Calu3 (cell line): ENCODE measurements at places on chromosomes 1 and 21. TPM values are rescaled to one million over a fixed set of nuclear protein-coding genes. Genes with fewer than 3 reads are reported as not detected.

RBP7 gene
- total RNA-seq: 0.83 TPM in 1 of 2 replicates, not detected in the other

RGS1 gene
- total RNA-seq: not detected in 2 replicates

PEX10 gene
- 22.3 and 24.0 TPM in 2 replicates for total RNA-seq

ANKRD34A gene
- total RNA-seq: 0.19 and 0.27 TPM in 2 replicates

GRCh38 chr1:5670590-5671350 lies 321.5 kb downstream of the NPHP4 start:
- H3K36me3 ChIP-seq: no peaks in the 10 kb centered on the region
- H3K27ac ChIP-seq: no peak overlapping the region
- no peak for DNase-seq
- H3K4me3 ChIP-seq: no peak overlapping the region
- H3K27me3 ChIP-seq: peaks cover 37% of the 10 kb centered on the region

- no peak overlapping the region for H3K27ac ChIP-seq
- DNase-seq: no peak
- H3K4me1 ChIP-seq: no peaks in the 10 kb centered on the region
- H3K36me3 ChIP-seq: no peaks in the 10 kb centered on the region
- no peak overlapping the region for H3K4me3 ChIP-seq
- peaks cover 54% of the 10 kb centered on the region for H3K27me3 ChIP-seq
Measured at GRCh38 chr1:7012461-7012924, 227.2 kb downstream of the CAMTA1 start.

DNA sequence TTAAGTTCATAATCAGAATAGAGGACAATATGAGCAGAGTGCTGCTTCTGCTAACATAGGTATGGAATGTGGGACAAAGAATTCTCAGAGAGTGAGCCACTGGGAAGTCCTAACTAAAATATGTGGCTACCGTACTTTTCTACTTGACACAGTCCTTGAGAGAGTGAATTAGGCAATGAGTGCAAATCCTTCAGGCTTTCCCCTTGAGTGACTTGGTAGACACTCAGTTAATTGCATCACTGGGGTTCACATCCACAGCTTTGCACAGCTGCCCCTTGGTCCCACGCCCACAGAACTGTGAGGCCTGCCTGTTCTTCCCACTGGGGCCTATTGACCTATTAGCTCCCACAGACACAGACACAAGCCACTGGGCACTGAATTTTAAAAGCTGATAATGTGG lies 40.5 kb upstream of the PAXBP1 start:
- DNase-seq: no peak
- no peak overlapping the region for H3K27ac ChIP-seq
- no peak overlapping the region for H3K4me3 ChIP-seq
- H3K4me1 ChIP-seq: peaks cover under 1% of the 10 kb centered on the region
- H3K36me3 ChIP-seq: no peaks in the 10 kb centered on the region

LRRC47 gene
- total RNA-seq: 35.8 and 38.1 TPM in 2 replicates

NDUFS2 gene
- total RNA-seq: 91.3 and 98.3 TPM in 2 replicates

KDF1 gene
- total RNA-seq: 18.9 and 19.4 TPM in 2 replicates

CFHR2 gene
- not detected in 2 replicates for total RNA-seq

KRTAP20-1 gene
- not detected in 2 replicates for total RNA-seq

GRCh38 chr1:26350701-26351589 lies 3.0 kb downstream of the CRYBG2 start:
- DNase-seq: no peak
- H3K27ac ChIP-seq: peak overlapping the region; percentile 84
- H3K4me3 ChIP-seq: peak overlapping the region; percentile 57
- peaks cover 27% of the 10 kb centered on the region for H3K4me1 ChIP-seq
- peaks cover 27% of the 10 kb centered on the region for H3K36me3 ChIP-seq
- H3K27me3 ChIP-seq: no peaks in the 10 kb centered on the region

GRCh38 chr1:44786138-44786840 lies 1.7 kb downstream of the BEST4 start:
- no peaks in the 10 kb centered on the region for H3K27me3 ChIP-seq
- peak; percentile 76 for DNase-seq
- H3K36me3 ChIP-seq: peaks cover 23% of the 10 kb centered on the region
- no peaks in the 10 kb centered on the region for H3K4me1 ChIP-seq

DNA sequence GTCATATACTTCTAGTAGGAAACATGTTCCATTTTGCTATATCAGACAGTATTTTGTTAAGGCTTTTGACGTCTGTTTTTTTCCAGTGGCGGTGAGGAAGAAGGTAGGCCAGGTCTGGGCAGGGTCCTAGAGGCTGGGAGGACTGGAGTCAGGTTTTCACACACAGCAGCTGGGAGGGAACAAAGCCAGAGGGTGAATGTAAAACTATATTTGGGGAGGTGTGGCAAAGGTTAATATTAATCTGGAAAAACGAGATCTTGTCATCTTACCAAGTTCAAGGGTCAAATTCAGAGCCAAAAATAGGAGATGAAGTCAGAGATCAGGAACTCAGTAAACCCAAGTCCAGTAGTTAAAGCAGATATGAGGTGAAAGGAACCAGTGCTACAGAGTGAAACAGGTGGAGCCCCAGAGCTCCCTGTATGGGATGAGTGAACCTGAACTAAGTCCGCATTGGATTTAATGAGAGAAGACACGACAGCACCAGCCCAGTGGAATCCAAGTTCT lies 10.7 kb upstream of the OTUD7B start:
- peak; percentile 28 for DNase-seq
- H3K27ac ChIP-seq: peak overlapping the region; percentile 66
- peaks cover 6% of the 10 kb centered on the region for H3K36me3 ChIP-seq
- H3K4me1 ChIP-seq: peaks cover 43% of the 10 kb centered on the region

DNA sequence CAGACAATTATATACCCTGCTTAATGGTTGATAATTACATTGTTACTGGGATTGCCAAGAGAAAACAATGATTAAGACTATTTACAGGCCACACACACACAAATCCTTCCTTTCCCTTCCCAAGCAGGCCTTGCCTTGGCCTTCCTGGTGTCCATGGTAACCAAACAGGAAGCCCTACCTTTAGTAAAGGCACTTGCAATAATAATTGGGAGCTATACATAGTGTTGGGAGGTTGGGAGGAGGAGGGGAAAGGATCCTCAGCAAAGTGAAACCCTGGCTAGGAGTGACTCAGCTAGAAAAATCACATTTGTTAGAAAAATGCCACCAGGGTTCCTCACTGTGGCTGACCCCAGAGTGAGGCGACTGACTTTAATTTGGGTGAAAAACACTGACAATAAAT lies 122.3 kb upstream of the ADAR start:
- no peak overlapping the region for H3K4me3 ChIP-seq
- peak; percentile 69 for DNase-seq
- H3K27me3 ChIP-seq: peaks cover 13% of the 10 kb centered on the region
- H3K36me3 ChIP-seq: peaks cover 3% of the 10 kb centered on the region

- no peak overlapping the region for H3K27ac ChIP-seq
- peak; percentile 37 for DNase-seq
- peaks cover 46% of the 10 kb centered on the region for H3K4me1 ChIP-seq
- H3K27me3 ChIP-seq: peaks cover 26% of the 10 kb centered on the region
Measured at GRCh38 chr1:181251001-181251712, 162.7 kb downstream of the IER5 start.

DNA sequence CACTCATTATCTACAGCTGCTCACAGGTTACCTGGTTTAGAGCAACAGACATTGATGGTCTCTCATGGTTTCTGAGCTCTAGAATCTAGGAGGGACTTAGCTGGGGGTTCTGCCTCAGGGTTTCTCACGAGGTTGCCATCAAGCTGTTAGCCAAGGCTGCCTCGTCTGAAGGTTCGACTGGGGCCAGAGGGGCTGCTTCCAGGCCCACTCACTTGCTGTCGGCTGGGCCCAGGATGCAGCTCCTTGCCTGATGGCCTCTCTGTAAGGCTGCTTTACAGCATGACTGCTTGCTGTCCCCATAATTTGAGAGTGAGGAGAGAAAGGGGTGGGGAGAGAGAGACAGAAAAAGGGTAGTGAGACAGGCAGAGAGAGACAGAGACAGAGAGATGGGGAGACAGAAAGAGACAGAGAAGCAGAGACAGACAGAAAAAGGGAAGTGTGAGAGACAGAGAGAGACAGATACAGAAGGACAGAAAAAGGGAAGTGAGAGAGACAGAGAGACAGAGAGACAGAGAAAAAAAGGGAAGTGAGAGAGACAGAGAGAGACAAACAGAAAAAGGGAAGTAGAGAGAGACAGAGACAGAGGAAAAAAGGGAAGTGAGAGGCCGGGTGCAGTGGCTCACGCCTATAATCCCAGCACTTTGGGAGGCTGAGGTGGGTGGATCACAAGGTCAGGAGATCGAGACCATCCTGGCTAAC lies 106.8 kb upstream of the C1orf174 start:
- H3K27ac ChIP-seq: no peak overlapping the region
- no peak for DNase-seq
- peaks cover 14% of the 10 kb centered on the region for H3K27me3 ChIP-seq
- no peak overlapping the region for H3K4me3 ChIP-seq
- peaks cover 5% of the 10 kb centered on the region for H3K36me3 ChIP-seq
- no peaks in the 10 kb centered on the region for H3K4me1 ChIP-seq

DNA sequence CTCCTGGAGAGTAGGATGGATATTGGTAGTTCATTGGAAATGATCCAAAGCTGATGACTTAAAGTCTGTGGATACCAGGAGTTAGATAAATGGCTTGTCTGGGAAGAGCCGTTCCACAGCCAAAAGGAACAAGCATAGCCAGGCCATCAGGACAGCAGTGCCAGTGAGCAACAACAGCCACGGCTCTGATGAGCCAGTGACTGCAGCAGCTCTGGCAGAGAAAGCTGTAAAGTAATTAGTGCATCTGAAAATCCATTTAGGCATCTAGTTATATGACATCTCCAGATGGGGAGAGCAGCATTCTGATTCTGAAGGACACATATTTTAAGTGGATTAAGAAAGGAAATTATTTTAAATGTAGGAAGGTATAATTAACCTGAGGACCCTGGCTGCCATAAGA lies 256.2 kb upstream of the PLXNA2 start:
- no peak for DNase-seq
- no peaks in the 10 kb centered on the region for H3K4me1 ChIP-seq
- H3K36me3 ChIP-seq: no peaks in the 10 kb centered on the region
- no peak overlapping the region for H3K27ac ChIP-seq

DNA sequence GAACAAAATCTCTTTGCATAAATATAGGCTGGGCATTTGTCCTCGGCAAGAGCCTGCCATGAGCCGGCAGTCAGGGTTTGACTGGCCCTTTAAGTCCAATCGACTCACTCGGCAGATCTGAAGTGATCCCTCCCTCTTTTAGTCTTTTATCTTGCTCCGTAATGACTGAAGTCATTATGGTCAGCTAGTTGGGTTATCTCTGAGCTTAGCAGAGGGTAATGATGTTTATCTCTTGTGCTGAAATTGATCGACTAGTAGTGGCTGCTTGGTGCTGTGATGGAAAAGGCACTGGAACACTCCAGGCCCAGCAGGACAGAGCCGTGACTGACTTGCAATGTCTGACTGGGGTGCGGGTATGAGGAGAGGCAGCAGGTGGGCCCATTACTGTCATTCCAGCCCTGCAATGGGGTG lies 468 bp upstream of the ABCA4 start:
- H3K27me3 ChIP-seq: peaks cover 8% of the 10 kb centered on the region
- H3K36me3 ChIP-seq: peaks cover 5% of the 10 kb centered on the region
- no peak overlapping the region for H3K27ac ChIP-seq
- no peak for DNase-seq
- no peak overlapping the region for H3K4me3 ChIP-seq

DNA sequence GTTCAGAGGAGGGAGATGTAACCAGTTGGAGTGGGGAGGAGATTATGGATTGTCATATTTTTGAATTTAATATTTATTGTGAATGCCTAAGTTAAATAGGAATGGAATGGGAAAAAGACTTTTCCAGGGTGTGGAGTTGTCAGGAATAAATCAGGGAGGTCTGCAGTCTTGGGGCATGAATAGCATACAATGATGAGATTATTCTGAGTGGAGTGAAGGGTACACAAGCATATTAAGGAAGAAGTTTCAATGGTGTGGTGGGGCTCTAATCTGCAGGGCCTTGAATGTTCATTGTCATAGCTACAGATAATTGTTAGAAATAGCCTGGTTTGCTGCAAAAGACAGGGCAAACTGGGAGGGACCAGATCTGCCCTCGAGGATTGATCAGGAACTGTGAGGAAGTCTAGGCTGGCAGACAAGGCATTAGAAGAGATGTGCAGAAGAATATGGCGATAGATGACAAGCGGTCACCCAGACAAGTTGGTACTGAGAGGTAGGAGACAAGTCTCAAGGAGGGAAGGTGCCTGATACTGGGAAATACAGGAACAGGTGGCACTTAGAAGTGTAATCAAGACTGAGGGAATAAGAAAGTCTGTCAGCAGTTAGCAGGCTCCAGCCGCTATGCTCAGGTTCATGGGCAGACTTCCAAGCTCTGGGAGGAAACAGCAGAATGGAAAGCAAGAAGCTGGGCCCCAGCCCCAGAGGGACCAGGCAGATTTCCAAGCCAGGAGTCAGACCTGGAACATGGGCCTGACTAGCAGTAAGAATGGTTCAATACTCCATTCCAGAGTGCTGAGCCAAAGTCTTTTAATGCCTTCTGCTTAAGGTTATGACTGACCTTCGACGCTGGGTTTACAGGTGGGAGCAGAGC lies 20.9 kb upstream of the RGL1 start:
- H3K27me3 ChIP-seq: no peaks in the 10 kb centered on the region
- no peaks in the 10 kb centered on the region for H3K36me3 ChIP-seq
- H3K4me1 ChIP-seq: peaks cover 10% of the 10 kb centered on the region
- H3K4me3 ChIP-seq: no peak overlapping the region
- peak; percentile 5 for DNase-seq
- H3K27ac ChIP-seq: no peak overlapping the region

DNA sequence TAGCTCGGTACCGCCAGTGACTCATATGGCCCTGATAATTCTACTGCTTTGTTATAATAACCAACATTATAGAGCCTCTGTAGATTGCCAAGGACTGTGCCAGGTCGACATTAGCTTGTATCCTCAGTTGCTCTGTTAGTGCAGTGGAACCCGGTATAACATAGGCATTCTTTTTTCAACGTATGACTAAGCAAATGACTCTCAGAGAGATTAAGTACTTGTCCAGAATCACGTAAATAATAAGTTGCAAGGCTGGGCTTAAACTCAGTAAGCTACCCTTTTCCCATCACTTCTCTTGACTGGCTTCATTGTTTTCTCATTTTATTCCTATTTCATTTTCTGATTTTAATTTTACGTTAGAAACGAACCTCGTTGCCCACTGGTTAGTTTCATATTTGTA lies 85.1 kb downstream of the UBE4B start:
- H3K4me3 ChIP-seq: no peak overlapping the region
- peaks cover 1% of the 10 kb centered on the region for H3K36me3 ChIP-seq

DNA sequence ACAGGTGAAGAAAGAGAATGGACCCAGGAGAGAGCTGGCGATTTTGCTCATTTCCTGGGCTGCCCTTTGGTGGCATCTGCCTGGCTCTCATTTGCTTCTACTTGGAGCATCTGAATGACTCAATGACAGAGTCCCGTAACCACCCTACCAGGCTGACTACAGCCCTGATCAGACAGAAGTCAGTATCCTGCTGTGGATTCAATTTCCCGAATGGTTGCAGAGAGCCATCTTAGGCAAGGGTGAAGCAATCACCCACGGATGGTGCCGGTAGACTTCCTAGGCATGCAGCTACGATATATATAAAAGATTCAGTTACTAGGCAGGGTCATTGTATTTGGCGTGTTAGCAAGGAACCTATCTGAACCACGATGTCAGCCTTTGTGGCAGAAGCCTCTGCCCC lies 10.2 kb downstream of the AJAP1 start:
- DNase-seq: no peak
- H3K27me3 ChIP-seq: no peaks in the 10 kb centered on the region
- H3K4me1 ChIP-seq: no peaks in the 10 kb centered on the region
- no peaks in the 10 kb centered on the region for H3K36me3 ChIP-seq

PCP4 gene
- total RNA-seq: not detected in 2 replicates

GRCh38 chr1:24927988-24928688 lies 1.9 kb downstream of the RUNX3 start:
- no peaks in the 10 kb centered on the region for H3K4me1 ChIP-seq
- H3K4me3 ChIP-seq: no peak overlapping the region
- H3K36me3 ChIP-seq: no peaks in the 10 kb centered on the region
- no peak for DNase-seq
- H3K27ac ChIP-seq: no peak overlapping the region
- H3K27me3 ChIP-seq: peaks cover 77% of the 10 kb centered on the region
